ENCODE measurements at places on chromosomes 13 and 19.

GRCh38 chr13:111005808-111006505, 91.1 kb upstream of the ANKRD10 start:
- no peak for DNase-seq

GRCh38 chr13:60620611-60621395, 223.8 kb downstream of the TDRD3 start:
- DNase-seq, result no peak

GRCh38 chr19:36771261-36772231, 1.1 kb downstream of the ZNF850 start:
- peak; percentile 50 for DNase-seq

GRCh38 chr19:9986787-9987281, 23.5 kb downstream of the COL5A3 start:
- no peak for DNase-seq

GRCh38 chr19:3338541-3339181, 27.7 kb upstream of the NFIC start:
- DNase-seq, result peak; percentile 37

- DNase-seq, result no peak
These were observed 1.6 kb downstream of the ZNF730 start for GRCh38 chr19:23118400-23118799.

DNA sequence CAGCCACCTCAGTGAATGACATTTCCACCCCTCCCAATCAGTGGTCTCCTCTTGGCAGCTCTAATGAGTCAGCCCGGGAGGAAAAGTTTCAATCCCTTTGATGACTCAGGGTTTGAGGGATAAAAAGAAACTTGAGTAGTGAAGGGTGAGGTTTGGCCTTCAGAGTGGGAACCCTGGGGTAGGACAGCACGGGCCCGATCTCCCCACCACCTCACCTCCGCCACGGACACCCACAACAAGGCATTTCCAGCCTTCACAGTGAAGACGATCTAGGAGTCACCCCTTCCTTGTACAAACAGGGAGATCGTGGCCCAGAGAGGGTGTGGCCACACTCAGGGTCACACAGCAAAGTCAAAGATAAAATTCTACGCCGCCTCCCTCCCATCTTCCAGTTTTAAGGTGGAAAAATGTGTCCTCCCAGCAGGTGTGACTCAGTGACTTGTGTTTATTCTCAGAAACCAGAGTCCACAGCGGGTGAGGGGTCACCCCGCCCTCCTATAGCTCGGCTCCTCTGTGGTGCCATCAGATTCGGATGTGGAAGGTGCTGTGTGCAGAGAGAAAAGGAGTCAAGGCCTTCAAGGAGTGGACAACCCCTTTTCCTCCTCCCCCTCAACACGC, 12.3 kb downstream of the CIB3 start:
- DNase-seq, result peak; percentile 70

- no peak for DNase-seq
These were observed 41.7 kb downstream of the LTBP4 start for GRCh38 chr19:40642757-40643305.

DNA sequence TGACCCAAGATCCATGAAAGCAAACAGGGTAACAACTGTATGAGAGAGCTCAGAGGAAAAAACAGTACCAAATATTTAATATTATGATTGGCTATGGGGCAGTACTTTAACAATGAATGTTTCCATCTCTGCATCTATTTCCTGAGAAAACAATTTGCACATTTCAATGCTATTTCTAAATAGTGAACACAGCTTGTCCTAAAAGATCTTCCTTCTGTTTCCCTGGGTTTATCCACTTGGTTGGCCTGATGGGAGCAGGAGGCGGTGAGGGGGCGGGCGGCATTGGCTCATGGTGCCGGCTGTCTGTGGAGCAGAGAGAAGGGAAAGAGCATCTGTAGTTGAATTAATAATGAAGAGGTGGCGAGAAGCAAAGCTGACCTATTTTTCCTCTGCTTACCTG, 291.4 kb downstream of the DCLK1 start:
- no peak for DNase-seq

- DNase-seq, result no peak
These were observed 638 bp downstream of the ANKRD27 start for GRCh38 chr19:32674153-32674930.

GRCh38 chr13:91232716-91233115, 114.8 kb upstream of the MIR17HG start:
- no peak for DNase-seq

GRCh38 chr19:29193155-29193554, 19.8 kb downstream of the UQCRFS1 start:
- no peak for DNase-seq

GRCh38 chr19:54376610-54377285, 12.0 kb upstream of the LAIR1 start:
- DNase-seq, result no peak

DNA sequence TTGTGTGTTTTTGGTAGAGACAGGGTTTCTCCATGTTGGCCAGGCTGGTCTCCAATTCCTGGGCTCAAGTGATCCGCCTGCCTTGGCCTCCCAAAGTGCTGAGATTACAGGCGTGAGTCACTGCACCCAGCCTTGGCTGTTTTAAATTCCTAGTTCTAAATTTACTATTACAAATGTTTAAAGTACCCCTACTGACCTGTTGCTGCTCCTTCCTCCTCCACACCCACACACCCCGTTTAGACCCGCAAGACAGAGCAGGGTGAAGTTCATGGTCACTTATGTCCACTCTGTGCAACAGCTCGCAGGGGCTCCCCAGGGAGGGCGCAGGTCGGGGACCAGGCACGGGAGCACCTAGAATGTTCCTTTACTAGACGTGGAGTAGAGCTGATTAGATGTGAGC, 28.7 kb downstream of the TMEM161A start:
- DNase-seq, result no peak

DNA sequence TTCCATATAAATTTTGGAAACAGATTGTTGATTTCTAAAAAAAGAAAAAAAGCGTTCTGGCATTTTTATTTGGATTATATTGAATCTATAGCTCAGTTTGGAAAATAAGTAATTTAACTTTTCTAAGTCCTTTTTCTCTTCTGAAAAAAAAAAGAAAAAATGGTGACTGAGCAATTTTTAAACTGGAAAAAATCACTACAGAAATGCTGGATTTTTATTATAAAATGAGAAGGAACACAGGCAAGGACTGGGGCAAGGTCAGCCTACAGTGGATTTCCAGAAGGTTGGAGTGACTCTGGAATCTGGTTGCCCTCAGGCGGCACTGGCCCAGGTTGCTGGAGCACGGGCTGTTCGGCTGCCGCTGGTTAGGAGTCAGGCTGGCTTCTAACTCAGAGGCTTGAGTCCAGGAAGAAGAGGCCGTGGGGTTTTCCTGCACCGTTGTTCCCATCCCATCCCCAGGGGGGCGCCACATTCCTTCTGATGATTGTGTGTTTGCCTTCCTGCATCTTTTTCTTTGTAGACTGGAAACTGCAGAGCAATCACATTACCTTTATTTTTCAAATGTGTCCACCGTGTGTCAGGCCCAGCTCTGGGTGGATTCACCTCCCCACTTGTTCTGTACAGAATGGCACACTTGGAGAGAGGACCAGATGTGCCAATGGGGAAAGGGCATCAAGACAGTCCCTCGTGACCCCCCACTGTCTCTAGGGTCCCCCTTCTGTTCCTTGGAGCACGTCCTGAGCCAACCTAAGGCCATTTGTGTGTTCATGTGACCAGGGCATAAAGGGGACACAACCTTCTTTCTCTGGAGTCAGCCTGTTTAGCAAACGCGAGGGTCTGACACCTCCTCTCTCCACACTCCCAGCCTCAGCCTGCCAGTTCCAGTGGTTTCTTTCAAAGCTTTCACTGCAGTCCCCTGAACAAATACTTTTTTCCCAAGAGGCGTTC, 44.5 kb upstream of the GTF3A start:
- peak; percentile 59 for DNase-seq

GRCh38 chr13:41670873-41671443, 213.6 kb downstream of the RGCC start:
- no peak for DNase-seq

DNA sequence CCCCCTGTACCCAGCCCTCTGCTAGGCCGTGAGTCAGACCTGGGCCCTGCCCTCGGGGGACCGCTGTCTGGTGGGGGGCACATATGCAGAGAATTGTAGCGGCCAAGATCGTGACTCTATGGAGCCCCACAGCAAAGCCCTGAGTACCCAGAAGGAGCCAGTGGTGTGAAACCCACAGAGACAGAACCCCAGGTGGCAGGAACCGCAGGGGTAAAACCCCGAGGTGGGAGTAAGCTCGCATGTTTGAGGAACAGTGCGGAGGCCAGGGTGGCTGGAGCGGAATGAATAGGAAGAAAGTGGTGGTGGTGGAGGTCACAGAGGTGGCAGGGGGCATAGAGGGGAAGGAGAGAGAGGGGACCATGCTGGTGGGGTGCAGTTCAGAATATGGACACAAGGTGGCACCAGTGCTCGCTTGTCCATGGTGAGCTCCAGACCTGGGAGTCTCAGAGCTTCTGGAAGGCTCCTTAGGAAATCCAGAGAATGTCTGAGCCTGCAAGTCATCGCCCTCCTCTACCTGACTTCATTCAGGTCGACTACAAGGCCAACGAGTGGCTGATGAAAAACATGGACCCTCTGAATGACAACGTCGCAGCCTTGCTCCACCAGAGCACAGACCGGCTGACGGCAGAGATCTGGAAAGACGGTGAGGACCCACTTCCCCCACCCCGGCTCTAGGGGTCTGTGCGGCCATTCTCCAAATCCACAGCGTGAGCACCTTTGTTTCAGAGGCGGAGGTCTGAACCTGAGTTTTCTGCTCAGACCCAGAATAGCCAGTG, 48.9 kb downstream of the MYH14 start:
- peak; percentile 30 for DNase-seq

DNA sequence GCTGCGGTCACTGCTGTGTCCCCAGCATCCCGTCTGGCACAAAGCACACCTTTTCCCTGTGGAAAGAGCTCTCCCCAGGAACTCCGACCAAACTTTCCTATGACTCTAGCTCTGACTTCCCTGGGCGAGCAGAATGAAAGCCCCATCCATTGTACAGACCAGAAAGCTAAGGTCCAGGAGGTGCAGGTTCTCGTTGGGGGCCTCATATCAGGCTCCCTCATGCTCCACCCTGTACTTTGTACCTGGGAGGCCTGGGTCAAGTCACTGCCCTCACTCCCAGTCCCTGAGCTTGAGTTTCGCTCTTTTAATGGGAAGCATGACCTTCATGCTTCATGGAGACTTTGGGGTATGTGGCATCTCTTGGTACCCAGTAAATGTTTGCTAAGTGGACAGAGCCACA, 18.4 kb downstream of the CYTH2 start:
- no peak for DNase-seq

- DNase-seq, result no peak
These were observed 98.5 kb downstream of the MIPEP start for GRCh38 chr13:23790577-23791170.

DNA sequence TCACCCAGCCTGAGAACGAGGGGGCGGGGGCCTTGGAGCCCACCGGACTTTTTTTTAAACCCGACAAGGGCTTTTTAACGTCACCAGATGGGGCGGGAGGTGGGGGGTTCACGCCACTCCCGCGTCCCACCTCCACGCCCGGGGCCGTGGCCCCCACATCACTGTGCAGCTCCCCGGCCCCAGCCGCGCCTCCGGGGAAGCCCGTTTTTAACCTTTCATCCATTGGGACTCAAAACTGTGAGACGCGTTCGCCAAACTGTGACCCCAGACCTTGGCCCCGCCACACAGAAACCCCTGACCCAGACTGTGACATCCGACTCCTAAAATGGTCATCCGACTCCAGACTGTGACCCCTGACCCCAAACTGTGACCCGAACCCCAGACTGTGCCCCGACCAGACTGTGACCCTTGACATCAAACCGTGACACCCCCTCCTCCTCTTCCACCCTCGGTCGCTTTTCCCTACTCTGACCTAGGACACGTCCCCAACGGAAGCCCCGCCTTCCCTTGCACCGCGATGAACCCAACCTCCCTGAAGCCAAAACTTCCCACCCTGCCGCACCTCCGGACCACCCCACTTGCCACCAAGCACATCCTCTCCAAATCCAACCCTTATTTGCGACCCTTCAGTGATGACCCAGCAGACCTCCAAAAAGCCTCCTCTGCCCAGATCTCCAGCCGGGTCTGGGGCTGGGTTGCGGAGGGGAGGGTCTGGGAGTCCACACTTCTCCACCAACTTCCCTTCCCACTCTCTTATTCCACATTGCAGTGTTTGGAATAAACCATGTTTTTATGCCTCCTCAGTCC, 1.5 kb upstream of the GRWD1 start:
- DNase-seq, result no peak

- DNase-seq, result peak; percentile 89
These were observed 11.1 kb upstream of the ARRDC2 start for GRCh38 chr19:17996826-17997316.

DNA sequence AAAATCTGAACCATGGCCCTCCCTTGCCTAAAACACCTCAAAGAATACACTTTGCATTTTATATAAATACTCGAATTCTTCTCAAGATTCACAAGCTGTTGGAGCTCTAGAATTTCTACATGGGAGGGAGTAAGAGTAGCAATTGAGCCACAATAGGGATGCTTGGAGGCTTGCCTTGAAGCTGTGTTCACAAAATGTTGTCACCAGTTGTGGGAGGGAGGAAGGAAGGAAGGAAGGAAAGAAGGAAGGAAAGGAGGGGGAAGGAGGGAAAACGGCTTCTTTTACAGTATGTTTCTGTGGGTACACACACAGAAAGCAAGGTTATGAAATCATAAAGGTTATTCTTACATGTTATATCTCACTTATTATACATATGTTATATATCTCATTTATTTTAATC, 128.6 kb upstream of the PEG3 start:
- DNase-seq, result no peak

GRCh38 chr13:36848199-36848982, 29.4 kb downstream of the RFXAP start:
- peak; percentile 20 for DNase-seq

GRCh38 chr13:99969919-99970650, 1.5 kb downstream of the ZIC5 start:
- DNase-seq, result peak; percentile 23

- peak; percentile 49 for DNase-seq
These were observed 207.5 kb downstream of the KCNRG start for GRCh38 chr13:50222569-50223332.

GRCh38 chr13:33845572-33846302, 27.8 kb downstream of the RFC3 start:
- DNase-seq, result no peak

GRCh38 chr19:3818466-3818865, 32.3 kb upstream of the MATK start:
- DNase-seq, result peak; percentile 37

- DNase-seq, result no peak
These were observed 74.3 kb upstream of the ZNF43 start for GRCh38 chr19:21910318-21910717.

- DNase-seq, result no peak
These were observed 8.9 kb upstream of the VSTM2B start for GRCh38 chr19:29516821-29517395.

- DNase-seq, result peak; percentile 15
These were observed 452 bp downstream of the PIAS4 start for GRCh38 chr19:4007836-4008539.
